ENCODE measurements at places on chromosomes 5 and 9. TPM values are rescaled to one million over a fixed set of nuclear protein-coding genes. Genes with fewer than 3 reads are reported as not detected.

GRCh38 chr5:67206929-67207328 lies 10.3 kb upstream of the CD180 start:
- DNase-seq = no peak
- no peaks in the 10 kb centered on the region for H3K36me3 ChIP-seq
- no peaks in the 10 kb centered on the region for H3K4me1 ChIP-seq
- no peaks in the 10 kb centered on the region for H3K27me3 ChIP-seq
- H3K4me3 ChIP-seq = no peak overlapping the region

GRCh38 chr5:126368239-126368812 lies 54.9 kb upstream of the GRAMD2B start:
- H3K4me1 ChIP-seq = peaks cover 5% of the 10 kb centered on the region
- no peak overlapping the region for H3K4me3 ChIP-seq
- H3K27ac ChIP-seq = no peak overlapping the region
- no peaks in the 10 kb centered on the region for H3K36me3 ChIP-seq
- no peak for DNase-seq

GRCh38 chr9:76999261-76999660 lies 20.2 kb upstream of the FOXB2 start:
- no peak for DNase-seq
- no peaks in the 10 kb centered on the region for H3K27me3 ChIP-seq
- no peak overlapping the region for H3K27ac ChIP-seq
- no peaks in the 10 kb centered on the region for H3K36me3 ChIP-seq

DNA sequence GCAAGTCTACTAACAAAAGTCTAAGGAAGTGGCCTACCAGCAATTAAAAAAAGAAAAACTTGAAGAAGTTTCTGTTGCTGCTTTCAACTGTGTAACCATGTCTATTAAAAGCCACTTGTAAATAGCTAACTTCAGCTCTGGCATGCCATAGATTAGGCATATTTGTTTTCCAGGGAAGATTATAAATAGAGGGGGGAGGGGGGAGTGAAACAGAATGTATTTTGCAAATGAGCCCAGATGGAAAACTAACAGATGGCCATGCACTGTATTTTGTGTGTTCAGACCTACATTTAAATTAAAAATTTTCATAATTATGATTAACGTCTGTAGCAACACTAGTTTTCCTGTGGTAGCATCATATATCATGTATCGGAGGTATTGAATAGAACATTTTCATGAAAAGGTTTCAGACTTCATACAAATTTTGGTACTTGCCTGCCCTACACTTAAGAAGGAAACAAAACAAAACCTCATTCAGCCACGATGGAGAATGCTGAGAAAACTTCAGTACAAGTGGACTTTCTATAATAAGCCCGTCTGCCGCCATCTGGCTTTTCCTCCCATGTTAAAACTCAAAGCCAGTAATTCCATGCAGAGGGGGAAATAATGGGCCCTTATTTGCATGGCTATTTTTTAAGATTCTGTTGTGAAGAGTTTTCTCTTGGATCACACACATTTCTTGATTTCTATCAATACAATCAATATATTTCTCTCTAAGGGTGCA lies 220.4 kb upstream of the SMARCA2 start:
- DNase-seq = no peak
- H3K27ac ChIP-seq = no peak overlapping the region
- H3K36me3 ChIP-seq = no peaks in the 10 kb centered on the region
- H3K4me1 ChIP-seq = no peaks in the 10 kb centered on the region
- H3K27me3 ChIP-seq = no peaks in the 10 kb centered on the region
- H3K4me3 ChIP-seq = no peak overlapping the region

REEP2 gene
- total RNA-seq = 5.7 TPM

C9 gene
- 0.84 TPM for total RNA-seq

Measured in ovary (tissue), 10 donors.